ENCODE measurements at places on chromosomes 4 and X.

DNA sequence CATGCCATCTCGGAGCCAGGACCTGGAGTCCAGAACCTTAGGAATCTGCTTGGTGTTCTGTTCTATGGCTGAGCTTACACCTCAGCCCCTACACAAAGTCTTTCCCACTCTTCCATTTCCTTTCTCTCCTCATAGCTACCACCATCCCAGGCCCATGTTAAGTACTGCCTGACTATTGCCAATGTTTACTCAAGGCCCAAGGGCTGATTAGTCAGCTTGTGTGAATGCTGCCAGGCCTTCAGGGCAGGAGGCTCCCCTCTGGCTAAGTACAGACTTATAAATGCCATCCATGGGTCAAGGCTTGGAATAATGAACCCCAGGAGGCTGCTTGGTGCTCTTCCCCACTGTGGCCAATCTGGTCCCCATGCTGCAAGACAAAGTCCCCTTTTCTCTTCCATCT lies 411.6 kb upstream of the MAGEB18 start:
- no peak for DNase-seq

DNA sequence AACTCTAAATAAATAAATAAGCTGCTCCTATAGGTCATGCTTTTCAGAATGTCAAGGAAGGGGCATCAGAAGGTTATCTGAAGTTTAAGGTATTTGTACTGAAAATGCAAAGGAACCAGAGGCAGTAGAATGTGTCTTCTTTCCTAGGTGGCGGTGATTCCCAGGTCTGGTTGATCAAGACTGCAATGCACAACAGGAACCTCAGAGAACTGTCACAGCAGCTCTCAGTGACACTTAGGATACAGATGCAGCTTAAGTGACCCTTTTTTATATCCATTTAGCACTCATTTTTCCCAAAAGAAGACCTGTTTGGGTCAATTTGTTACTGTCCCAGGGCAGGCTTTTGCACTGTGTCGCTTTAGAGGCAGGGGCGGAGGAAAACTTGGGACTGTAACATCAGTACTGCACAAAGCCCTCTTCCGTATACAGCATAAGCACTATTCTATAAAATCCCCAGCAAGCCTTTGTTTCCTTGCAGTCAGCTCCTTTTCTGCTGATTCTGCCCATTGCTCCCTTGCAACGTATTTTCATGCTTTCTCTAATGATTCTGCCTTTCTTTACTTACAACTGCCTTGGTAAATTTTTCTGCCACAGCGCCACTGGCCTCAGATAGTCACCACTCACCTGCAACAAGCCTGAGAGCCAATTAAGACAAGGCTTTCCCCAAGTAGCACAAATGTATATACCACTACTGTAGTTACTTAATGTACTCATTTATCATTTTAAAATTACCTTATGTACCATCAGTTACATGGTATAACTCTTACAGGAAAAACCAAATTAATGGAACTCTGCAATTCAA lies 1.5 kb upstream of the MND1 start:
- DNase-seq: no peak

DNA sequence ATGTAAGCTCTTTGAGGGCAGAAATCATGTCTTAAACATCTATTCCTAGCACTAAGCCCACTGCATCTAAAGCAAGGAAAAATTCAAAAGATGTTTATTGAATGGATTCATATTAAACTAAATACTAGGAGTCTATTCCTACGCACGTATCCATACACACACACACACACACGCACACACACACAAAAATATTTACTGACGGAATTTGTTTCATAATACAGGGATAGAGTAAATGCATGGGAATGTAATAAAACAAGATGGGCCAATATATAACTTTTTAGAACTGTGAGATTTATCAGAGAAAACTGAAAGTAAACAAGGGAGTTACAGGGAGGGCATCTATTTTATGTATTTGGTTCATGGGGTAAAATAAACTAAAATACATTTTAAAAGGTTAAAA lies 57.6 kb downstream of the WDFY3 start:
- no peak for DNase-seq

GRCh38 chr4:154132406-154132805 lies 343.5 kb upstream of the SFRP2 start:
- DNase-seq: no peak

DNA sequence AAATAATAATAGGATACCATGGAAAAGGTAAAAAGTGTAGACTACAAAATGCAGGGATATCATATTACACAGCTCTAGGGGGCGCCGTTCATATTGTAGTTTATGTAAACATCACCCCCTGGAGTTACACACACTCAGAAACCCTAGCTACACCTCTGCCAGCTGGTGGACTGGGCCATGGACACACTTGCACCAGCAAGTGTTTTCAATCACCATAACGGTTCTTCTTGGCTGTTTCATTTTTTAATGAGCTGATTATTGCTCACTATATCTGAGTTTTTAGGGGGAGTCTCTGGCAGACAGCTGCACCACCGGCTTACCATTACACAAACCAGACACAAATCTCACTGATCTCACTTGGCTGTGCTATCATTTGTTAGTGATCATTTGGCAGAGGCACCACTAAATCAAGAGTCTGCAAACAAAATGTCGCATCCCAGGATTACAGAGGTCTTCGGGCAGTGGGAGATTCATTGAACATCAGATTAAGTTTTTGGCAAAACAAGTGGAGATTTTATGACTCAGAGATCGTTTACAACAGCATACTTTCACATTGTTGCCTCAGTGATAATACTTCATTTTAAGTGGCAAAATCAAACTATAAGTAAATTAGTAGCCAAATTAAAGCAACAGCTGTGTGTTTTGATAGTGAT lies 185.7 kb downstream of the UNC5C start:
- no peak for DNase-seq

GRCh38 chrX:12115377-12115776 lies 22.9 kb upstream of the FRMPD4 start:
- DNase-seq: no peak

- DNase-seq: no peak
Measured at GRCh38 chr4:14867847-14868246, 134.4 kb upstream of the CPEB2 start.

- DNase-seq: no peak
Measured at GRCh38 chrX:84475596-84475995, 26.7 kb downstream of the HDX start.

DNA sequence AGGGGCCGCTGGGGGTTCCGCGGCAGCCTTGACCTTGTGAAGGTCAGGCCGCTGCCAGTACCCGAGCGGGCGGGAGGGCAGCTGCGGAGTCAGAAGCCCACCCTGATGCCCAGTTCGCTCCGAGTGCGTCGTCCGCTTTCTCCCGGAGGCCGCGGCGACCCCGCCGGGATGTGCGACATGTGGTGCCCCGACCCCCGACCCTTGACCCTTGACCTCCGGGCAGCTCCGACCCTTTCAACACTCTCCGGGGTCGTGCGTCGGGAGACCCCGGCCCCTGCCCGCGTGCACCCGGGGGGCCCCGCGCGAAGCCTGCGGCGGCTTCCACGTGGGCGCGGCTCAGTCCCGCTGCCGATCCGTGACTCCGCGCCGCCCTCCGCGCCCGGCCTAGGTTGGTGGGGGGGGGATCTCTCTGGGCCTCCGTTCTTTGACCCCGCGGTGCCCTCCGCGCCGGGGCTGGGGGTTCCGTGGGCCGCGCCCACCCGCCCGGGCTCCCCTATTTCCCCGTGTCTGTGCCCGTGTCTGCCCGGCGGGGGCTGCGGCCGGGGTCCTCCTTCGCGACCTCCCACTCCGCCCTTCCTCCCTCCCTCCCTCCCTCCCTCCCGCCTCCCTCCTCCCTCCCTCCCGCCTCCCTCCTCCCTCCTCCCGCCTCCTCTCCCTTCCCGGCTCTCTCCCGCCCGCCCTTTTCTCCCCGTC lies 609 bp upstream of the SLC25A6 start:
- DNase-seq: no peak

DNA sequence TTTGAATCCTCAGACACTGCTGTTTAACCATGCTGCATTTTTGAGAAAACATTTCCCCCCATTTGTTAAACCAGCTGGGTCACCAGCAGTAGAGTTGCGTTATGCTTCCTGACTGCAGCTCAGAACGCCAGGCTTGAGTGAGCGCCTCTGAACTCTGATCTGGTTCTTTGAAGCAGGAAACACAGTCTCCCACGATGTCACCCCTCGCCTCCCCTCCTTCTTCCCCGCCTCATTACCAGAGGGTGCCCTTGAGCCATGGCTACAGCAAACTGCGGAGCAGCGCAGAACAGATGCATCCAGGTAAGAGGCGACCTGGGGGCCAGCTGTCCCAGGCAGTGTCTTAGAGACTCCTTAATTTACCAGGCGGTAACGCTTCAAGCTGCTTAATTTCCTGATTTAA lies 78.4 kb downstream of the REPS2 start:
- DNase-seq: no peak

- DNase-seq: no peak
Measured at GRCh38 chr4:139893801-139894200, 228.2 kb downstream of the MGST2 start.

DNA sequence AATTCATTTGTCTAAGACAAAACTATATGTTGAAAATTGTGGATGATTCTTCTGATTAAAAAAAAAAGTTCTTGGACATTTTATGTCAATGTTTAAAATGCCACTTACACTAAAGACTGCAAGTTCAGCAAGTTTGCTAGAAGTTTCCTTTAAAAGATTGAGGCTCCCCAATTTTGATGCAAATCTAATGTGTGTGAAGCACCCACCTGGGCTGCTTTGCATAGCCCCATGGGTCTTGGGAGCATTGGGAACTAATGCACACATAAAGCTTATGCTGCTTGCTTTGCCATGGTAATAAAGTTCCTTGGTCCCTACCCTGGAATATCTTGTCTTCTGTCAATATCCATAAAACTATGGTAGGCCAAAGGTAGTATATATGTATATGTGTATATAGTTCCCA lies 725.9 kb upstream of the GRID2 start:
- no peak for DNase-seq

GRCh38 chrX:41449615-41450014 lies 2.5 kb downstream of the NYX start:
- peak; percentile 30 for DNase-seq

DNA sequence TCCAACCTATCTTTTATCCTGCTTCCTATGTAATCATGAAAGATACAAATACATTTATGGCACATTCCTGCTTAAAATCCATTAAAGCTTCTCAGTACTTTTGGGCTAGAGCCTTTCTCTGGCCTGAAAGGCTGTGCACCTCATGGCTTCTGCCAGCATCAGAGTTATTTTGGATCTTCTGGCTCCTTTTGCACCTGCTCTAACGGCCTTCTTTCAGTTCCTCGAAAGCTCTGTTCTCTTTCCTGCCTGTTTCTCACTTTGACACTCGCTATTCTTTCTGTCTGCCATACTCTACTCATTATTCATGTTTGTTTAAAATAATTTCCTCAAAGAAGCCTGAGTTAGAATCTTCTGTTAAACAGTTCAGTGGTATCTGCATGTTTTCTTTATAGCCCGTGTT lies 86.0 kb downstream of the LRP2BP start:
- no peak for DNase-seq

DNA sequence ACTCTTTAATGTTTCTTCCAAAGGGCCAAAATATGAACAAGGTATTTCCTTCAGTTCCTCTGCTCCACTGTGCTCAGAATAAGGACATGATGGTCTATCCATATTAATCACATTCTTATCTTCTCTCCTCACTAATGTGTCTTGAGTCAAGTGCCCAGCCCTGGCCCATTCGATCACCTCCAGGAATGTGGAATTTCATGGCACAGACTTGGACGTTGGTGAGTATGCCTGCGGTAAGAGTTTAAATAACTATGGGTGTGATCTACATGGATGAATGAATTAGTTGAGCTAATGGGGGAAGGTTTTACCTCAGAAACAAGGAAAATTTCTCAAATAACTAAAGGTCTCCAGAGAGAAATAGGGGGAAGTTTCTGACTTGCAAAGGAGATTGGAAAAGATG lies 174.0 kb downstream of the NPFFR2 start:
- no peak for DNase-seq

GRCh38 chrX:152103866-152104265 lies 34.5 kb downstream of the MAGEA10 start:
- DNase-seq: no peak

- no peak for DNase-seq
Measured at GRCh38 chr4:146051223-146051622, 112.6 kb upstream of the ZNF827 start.

DNA sequence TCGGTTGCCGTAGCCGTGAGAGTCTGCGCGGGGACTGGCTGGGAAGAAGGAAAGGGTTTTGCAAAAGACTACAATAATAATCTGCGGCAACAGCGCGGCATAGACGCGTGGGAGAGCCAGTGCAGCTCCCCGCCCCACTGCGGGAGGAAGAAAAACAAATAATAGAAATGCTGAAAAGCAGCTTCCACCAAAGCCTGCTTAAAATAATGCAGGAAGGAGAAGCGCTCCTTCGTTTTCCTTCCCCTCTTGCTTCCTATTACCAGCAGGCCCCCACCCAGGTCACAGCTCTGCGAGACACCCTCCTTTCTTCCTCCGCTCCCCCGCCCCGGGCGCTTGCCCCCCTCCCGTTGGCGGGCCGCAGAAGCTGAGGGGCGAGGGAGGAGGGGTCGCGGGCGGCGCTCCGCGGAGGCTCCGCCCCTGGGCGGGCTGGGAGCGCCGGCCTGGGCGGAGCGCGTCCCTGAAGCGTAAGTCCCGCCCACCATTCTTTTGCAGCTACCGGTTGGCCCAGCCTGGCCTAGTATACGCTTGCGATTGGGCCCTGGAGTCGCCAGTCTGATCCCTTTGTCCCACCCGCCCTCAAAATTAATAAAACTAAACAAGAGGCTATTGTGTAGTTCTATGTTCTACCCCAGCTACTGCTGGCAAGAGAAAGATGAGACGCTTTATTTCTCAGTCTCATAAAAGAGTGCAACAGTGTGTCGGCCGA lies 636 bp upstream of the AMOT start:
- no peak for DNase-seq

DNA sequence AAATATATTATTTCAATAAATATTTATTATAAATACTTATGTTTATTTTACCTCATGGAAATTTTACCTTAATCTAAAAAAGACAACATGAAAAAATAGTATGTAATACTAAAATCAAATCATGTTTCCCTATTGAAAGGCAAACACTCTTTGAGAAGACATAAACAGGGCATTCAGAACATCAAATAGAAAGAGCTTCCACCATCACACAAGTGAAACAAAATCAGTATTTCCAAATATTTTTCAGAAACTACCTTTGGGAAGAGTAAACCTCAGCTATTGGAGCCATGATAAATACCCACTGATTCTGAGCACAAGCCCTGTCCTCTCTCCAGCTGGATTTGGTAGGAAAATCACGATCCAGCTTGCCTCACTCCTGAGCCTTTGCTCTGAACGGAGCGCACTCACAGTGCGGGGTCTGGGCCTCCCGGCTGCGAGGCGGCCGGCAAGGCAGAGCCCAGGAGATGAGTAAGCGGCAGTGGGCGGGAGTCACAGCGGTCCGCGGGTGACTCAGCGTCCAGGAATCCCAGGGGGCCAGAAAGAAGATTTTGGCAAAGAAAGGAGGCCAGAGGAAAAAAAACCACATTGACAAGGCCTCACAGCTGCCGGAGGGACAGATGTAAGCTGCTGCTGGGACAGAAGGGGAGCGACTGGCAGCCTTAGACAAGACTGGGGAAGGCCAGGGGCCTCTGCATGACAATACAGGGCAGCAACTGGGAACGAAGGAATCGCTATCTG lies 14.7 kb upstream of the ANXA5 start:
- peak; percentile 80 for DNase-seq

DNA sequence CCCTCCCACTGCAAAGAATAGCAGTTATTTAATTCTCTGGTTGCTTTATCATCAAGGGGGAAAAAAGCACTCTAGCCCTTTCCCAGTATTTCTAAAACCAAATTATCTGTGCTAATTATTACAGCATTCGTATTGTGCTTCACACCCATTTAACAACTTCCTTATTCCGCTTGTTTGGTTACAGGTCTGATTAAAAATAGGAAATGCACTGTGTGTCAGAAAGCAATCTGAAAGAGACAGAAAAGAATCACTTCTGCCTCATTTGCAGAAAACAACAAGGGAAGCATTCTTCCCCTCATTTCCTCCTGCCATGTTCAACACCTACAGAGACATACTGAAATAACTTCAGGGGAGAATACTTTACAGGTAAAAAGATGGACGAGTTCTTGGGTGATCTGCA lies 114.9 kb upstream of the MAP3K15 start:
- no peak for DNase-seq

Data from GM04503 (cell line).